ENCODE measurements at places on chromosomes 5 and 9. TPM values are rescaled to one million over a fixed set of nuclear protein-coding genes. Genes with fewer than 3 reads are reported as not detected.

The ADAM19 gene
- 125 TPM for total RNA-seq

The LHX3 gene
- not detected for total RNA-seq

DNA sequence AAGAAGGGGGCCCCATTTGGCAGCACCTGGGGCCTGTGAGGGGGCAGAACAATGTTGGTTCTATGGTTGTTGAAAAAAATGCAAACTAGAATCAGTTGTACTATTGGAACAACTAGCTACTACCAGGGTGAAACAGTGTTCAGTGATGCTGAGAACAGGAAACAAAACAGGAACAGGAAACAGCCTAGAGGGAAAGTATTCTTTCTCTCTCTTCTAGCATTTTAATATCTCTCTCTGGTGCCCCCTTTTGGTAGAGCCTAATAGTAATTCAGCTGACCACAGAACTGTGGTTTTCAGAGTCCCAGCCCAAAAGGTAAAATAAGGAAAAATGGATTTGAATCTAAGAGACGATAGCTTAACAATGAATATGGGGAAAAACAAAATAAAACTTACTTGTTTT is 138.0 kb upstream of the KCNN2 start:
- DNase-seq: no peak

The SLC6A19 gene
- not detected for total RNA-seq

GRCh38 chr5:180208435-180209081 is 453 bp downstream of the RASGEF1C start:
- DNase-seq: no peak

DNA sequence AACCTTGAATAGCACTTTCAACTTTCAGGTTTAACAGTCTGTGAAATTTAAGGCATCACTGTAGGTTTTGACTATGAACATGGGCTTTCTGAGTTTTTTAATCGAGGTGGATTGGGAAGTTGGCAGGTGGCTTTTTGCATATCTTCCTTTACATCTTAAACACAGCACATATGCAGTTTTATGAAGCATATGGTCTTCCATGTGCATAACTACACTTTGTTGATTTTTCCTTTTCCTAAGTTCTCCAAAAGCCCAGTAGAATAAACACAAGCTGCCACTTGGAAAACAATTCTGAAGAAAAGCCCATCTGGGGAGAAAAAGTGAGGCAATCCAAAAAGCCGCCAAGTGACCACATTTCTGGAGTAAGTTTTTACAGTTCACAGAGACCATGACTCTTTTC is 236.5 kb upstream of the IL12B start:
- no peak for DNase-seq

GRCh38 chr5:39466846-39467245 is 42.1 kb upstream of the DAB2 start:
- DNase-seq: no peak

DNA sequence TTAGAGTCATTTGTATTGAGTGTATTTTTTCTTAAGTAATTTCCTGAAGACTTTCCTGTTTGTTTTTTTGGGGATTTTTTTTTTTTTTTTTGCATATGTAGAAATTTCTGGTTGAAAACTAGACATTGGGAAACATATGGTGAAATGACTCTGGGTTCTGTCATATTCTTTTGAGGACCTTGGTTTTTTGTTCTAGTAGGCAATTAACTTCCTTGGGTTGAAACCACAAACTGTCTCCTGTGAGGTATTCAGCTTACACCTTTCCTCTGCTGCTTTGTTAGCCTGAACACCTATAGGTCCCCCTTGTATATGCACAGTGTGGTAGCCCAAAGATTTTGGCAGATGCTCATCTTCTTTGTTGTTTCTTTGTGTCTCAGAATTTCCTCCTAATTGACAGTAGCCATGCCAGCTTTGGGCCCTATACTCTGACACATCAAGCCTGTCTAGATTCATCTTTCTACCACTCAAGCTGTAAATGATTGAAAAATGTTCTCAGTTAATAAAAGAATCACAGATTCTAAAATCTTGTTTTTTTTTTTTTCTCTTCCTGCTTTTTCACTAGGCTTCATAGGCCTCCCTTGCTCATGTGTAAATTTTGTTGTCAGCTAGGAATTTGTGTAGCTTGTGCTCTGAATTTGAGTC is 140.6 kb downstream of the COMMD10 start:
- DNase-seq: no peak

The SPATA6L gene
- total RNA-seq: 0.46 TPM

The FOXD4L5 gene
- total RNA-seq: 0.51 TPM

The DELE1 gene
- 43.8 TPM for total RNA-seq

GRCh38 chr9:33285502-33285901 is 4.8 kb upstream of the NFX1 start:
- DNase-seq: no peak

The ENTPD2 gene
- total RNA-seq: not detected

GRCh38 chr5:179852993-179853547 is 5.5 kb downstream of the MRNIP start:
- DNase-seq: peak; percentile 19

DNA sequence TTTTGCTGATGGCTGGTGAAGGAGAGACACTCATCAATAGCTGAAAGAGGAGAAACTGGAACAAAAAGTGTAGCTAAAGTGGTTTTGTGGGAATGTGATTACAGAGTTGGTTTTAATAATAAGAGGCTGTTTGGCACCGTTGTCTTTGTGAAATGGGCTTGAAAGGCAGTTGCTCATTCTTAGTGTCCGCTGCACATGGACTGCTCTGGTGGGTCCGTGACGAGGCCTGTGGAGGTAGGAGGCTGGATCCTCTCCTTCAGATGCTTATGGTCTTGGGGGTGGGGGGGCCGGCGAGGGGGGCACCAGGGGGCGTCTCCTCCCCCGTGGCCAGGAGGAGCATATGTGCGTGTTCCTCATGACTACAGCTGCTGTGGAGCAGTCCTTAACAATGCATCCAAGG is 29.8 kb downstream of the FUBP3 start:
- no peak for DNase-seq
